ENCODE measurements at places on chromosomes 1 and 21. TPM values are rescaled to one million over a fixed set of nuclear protein-coding genes. Genes with fewer than 3 reads are reported as not detected.

Gene MTX1
- 71.8 TPM for total RNA-seq

Gene KRTAP11-1
- total RNA-seq, result not detected

Gene LCE1D
- not detected for total RNA-seq

Gene PRXL2B
- total RNA-seq, result 19.5 TPM

Gene NCF2
- total RNA-seq, result 2.5 TPM

Gene GBP7
- not detected for total RNA-seq

Gene FCMR
- 4.4 TPM for total RNA-seq

Gene NBPF12
- total RNA-seq, result 7.0 TPM

Gene CD101
- total RNA-seq, result 0.56 TPM

Gene IL20
- not detected for total RNA-seq

Gene ZMYND12
- total RNA-seq, result 0.49 TPM

Gene TMEM82
- total RNA-seq, result not detected

Gene TAS1R3
- 0.12 TPM for total RNA-seq

Gene OR6Y1
- total RNA-seq, result not detected
